ENCODE measurements at places on chromosomes 4 and X. TPM values are rescaled to one million over a fixed set of nuclear protein-coding genes. Genes with fewer than 3 reads are reported as not detected.
A peak's percentile ranks its signal among the peaks of the same experiment; 100 is the strongest.

VEGFC gene
- 1.6 TPM for total RNA-seq

RASGEF1B gene
- total RNA-seq, result 9.4 TPM

SHISA3 gene
- 0.09 TPM for total RNA-seq

PABPC4L gene
- 1.6 TPM for total RNA-seq

FAAH2 gene
- total RNA-seq, result 24.6 TPM

RRAGB gene
- 12.9 TPM for total RNA-seq

TMEM144 gene
- total RNA-seq, result 2.0 TPM

PTTG2 gene
- total RNA-seq, result not detected

SLITRK2 gene
- total RNA-seq, result 0.12 TPM

RNF212 gene
- 3.4 TPM for total RNA-seq

UGT2B11 gene
- not detected for total RNA-seq

IRAK1 gene
- 13.6 TPM for total RNA-seq

GRCh38 chr4:127145006-127145540 lies 487.7 kb upstream of the INTU start:
- peak; percentile 47 for DNase-seq
- no peak overlapping the region for H3K27ac ChIP-seq
- H3K27me3 ChIP-seq, result no peaks in the 10 kb centered on the region
- no peaks in the 10 kb centered on the region for H3K36me3 ChIP-seq

DNA sequence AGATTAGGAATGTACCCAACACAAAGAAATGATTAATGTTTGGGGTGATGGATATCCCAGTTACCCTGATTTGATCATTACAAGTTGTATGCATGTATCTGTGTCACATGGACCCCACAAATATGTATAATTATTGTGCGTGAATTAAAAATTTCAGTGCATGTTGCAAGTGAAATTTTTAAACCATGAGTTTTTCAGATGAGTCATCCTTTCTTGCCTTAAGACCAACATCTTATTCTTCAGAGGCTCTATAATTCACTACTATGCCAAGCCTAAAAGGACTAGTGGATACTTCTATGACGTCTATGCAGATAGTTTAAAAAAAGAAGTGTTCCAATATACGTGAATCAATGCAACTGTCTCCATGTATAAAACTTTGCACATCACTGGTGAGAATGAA lies 113.0 kb upstream of the SH3RF1 start:
- no peaks in the 10 kb centered on the region for H3K27me3 ChIP-seq
- H3K27ac ChIP-seq, result no peak overlapping the region
- no peaks in the 10 kb centered on the region for H3K36me3 ChIP-seq
- no peaks in the 10 kb centered on the region for H3K4me1 ChIP-seq
- no peak for DNase-seq

- no peaks in the 10 kb centered on the region for H3K27me3 ChIP-seq
- H3K4me1 ChIP-seq, result peaks cover 13% of the 10 kb centered on the region
- no peaks in the 10 kb centered on the region for H3K36me3 ChIP-seq
- H3K4me3 ChIP-seq, result no peak overlapping the region
- H3K27ac ChIP-seq, result no peak overlapping the region
- no peak for DNase-seq
Observed at GRCh38 chr4:10758906-10759305, 74.3 kb upstream of the CLNK start.

GRCh38 chr4:173794662-173795061 lies 264.6 kb upstream of the HAND2 start:
- H3K27me3 ChIP-seq, result no peaks in the 10 kb centered on the region
- H3K4me3 ChIP-seq, result no peak overlapping the region
- no peaks in the 10 kb centered on the region for H3K36me3 ChIP-seq

DNA sequence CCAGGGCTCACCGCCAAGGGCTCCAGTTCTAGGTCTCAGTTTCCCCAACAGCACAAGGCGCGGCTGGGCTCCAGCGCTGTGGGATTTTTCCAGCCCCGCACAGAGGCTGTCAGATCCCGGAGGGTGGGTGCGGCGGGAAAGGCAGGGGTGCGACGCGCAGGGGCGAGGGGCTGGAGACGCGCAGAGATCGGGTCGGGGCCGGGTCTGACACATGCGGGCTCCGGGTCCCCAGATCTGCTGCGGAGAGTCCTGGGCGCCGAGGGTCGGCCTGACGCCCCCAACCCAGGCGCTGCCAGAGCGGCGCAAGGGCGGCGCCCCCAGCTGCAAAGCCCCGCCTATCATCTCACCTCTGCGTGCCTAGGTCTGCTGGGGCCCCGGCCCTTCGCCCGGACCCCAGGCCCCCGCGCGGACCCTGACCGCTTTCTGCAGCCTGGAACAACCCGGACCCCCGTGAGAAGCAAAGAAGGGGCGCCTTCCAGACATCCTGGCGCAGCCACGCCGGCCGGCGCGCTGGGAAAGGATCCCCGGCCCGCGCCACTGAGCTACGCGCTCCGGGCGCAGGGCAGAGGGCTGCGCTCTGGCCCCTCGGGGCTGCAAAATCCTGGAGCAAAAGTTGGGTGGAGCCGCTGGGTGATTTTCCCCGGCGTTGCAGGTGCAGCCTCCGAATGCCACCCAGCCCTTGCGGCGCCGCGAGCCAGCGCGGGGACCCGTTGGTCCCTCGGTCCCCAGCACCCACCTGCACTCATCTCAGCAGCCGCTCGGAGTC lies 486 bp downstream of the ABLIM2 start:
- peaks cover 68% of the 10 kb centered on the region for H3K27me3 ChIP-seq
- DNase-seq, result no peak
- peak overlapping the region; percentile 69 for H3K4me3 ChIP-seq
- H3K36me3 ChIP-seq, result no peaks in the 10 kb centered on the region
- no peak overlapping the region for H3K27ac ChIP-seq
- H3K4me1 ChIP-seq, result peaks cover 4% of the 10 kb centered on the region

- H3K27me3 ChIP-seq, result no peaks in the 10 kb centered on the region
- H3K4me1 ChIP-seq, result peaks cover 37% of the 10 kb centered on the region
- H3K36me3 ChIP-seq, result no peaks in the 10 kb centered on the region
- H3K27ac ChIP-seq, result no peak overlapping the region
Observed at GRCh38 chr4:140078366-140078765, 75.6 kb downstream of the MAML3 start.

- no peaks in the 10 kb centered on the region for H3K27me3 ChIP-seq
- H3K4me1 ChIP-seq, result peaks cover 6% of the 10 kb centered on the region
- H3K4me3 ChIP-seq, result peak overlapping the region; percentile 71
- H3K36me3 ChIP-seq, result no peaks in the 10 kb centered on the region
- H3K27ac ChIP-seq, result no peak overlapping the region
- DNase-seq, result peak; percentile 4
Observed at GRCh38 chrX:48003367-48003757, 427 bp downstream of the ZNF182 start.

DNA sequence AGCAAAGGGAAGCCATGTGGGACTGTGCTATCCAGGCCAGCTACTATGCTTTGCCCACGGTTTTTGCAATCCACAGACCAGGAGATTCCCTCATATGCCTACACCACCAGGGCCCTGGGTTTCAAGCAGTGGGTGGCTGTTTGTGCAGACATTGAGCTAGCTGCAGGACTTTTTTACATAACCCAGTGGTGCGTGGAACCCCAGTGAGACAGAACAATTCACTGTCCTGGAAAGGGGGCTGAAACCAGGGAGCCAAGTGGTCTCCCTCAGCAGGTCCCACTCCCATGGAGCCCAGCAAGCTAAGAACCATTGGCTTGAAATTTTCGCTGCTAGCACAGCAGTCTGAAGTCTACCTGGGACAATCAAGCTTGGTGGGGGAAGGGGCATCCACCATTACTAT lies 959.9 kb downstream of the FSTL5 start:
- no peaks in the 10 kb centered on the region for H3K4me1 ChIP-seq
- no peak overlapping the region for H3K27ac ChIP-seq
- no peaks in the 10 kb centered on the region for H3K36me3 ChIP-seq
- no peaks in the 10 kb centered on the region for H3K27me3 ChIP-seq
- DNase-seq, result no peak
- no peak overlapping the region for H3K4me3 ChIP-seq

DNA sequence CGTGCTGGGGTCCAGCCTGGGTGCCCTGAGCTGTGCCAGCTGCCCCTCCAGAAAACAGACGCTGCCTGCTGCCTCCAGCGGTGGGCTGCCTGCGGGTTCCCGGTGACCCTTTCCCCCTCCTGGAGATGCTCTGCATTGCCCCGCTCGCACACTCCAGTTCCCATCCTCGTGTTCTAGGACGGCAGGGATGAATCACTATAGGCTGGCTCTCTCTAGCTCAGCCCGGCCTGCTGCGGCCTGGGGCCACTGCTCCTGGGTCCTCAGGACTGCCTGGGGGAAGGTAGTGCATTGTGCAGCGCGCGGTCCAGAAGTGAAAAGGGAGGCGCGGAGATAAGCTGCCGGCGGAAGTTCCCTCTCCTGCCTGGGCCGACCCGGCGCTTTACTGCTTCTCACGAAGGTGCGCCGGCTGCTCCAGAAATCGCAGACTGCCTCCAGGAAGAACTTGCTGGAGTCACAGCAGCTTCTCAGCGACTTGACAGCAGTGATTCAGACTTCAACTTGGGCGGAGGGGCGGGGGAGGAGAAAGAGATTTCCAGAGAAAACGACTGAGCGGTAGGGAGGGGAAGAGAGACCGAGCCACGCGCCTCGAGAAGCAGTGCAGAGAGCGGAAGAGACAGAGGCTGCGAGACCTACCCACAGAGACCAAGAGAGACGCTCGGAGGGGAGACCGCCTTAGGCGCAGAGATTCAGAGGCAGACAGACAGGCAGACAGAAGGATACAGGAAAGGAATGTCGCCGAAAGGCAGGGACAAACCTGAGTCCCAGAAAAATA lies 6.7 kb upstream of the MSX1 start:
- H3K27ac ChIP-seq, result no peak overlapping the region
- H3K27me3 ChIP-seq, result peaks cover 100% of the 10 kb centered on the region
- peak overlapping the region; percentile 26 for H3K4me3 ChIP-seq
- H3K36me3 ChIP-seq, result no peaks in the 10 kb centered on the region
- DNase-seq, result peak; percentile 81
- peaks cover 40% of the 10 kb centered on the region for H3K4me1 ChIP-seq

GRCh38 chr4:40729555-40729954 lies 20.2 kb upstream of the NSUN7 start:
- DNase-seq, result no peak
- H3K36me3 ChIP-seq, result no peaks in the 10 kb centered on the region
- H3K27ac ChIP-seq, result no peak overlapping the region
- peaks cover 12% of the 10 kb centered on the region for H3K4me1 ChIP-seq
- no peak overlapping the region for H3K4me3 ChIP-seq

- H3K27me3 ChIP-seq, result no peaks in the 10 kb centered on the region
- DNase-seq, result peak; percentile 44
- H3K27ac ChIP-seq, result no peak overlapping the region
- H3K4me1 ChIP-seq, result peaks cover 15% of the 10 kb centered on the region
Observed at GRCh38 chr4:169619518-169619957, 840 bp upstream of the CLCN3 start.

DNA sequence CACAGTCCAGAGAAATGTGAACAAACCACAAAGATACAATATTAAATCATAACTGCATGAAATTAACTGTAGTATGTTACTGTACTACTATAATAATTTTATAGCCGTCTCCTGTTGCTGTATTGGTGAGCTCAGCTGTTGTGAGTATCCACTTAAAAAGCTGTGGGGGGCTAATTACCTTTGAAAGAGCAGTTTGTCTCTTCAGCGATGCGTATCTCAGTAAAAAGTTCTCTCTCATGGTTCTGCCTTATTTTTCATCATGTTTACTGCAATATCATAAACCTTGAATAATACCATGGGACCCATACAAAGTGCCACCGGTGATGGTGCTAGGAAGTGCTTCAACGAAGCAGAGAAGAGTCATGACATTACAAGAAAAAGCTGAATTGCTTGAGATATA lies 8.4 kb upstream of the MSMO1 start:
- no peaks in the 10 kb centered on the region for H3K27me3 ChIP-seq
- H3K36me3 ChIP-seq, result no peaks in the 10 kb centered on the region
- H3K4me1 ChIP-seq, result peaks cover 4% of the 10 kb centered on the region
- no peak for DNase-seq
- no peak overlapping the region for H3K27ac ChIP-seq

DNA sequence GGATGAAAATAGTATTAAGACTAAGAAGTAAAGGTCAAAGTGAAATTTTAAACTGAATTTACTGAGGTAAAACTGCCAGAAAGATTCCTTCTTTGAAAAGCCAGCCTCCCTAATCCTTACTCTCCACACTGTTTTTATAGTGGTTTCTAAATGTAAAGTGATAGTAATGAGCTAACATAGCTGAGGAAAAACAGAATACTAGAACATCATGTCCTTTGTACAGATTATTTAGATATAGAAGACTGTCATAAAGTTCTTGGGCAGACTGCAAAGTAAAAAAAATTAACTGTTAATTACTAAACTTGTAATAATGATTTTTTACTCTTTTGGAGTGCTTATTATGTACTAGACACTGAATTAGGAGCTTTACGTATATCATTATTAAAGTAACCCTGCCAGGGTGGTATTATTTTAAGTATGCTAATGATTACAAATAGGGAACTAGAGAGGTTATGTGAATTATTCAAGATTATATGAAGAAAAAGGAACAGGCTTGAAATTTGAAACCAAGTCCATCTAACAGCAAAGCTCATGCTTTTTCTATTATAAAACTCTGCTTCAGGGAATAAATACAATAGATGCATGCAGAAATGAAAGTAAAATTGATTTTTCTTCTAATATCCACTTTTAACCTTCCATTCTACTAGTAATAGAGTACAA lies 150.5 kb downstream of the TBCK start:
- no peak overlapping the region for H3K4me3 ChIP-seq
- no peak for DNase-seq
- no peak overlapping the region for H3K27ac ChIP-seq
- no peaks in the 10 kb centered on the region for H3K27me3 ChIP-seq
- no peaks in the 10 kb centered on the region for H3K4me1 ChIP-seq
- peaks cover 3% of the 10 kb centered on the region for H3K36me3 ChIP-seq

DNA sequence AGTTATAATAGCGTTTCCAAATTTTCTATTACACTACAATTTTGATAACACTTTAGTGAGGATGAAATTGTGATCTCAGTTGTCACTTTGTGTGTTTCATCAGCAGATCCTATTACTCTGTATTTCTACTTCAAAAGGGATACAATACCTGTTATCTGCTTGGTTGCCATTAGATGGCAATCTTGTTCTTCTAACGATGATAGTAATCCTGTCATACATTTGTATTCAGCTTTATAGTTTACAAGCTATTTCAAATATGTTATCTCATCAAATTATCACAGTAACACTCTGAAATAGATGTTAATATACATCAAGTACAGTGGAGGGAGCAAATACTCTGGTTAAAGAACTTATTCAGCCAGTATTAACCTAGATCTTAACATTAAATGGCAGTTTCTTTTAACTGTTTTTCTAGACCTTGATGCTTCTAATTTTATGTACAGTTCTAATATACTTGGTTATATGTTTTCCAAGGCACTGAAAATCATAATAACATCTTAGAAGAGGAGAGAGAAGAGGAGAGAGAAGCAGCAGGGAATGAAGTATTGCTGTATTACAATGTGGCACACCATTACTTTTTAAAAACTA lies 292.0 kb downstream of the CCSER1 start:
- no peak overlapping the region for H3K27ac ChIP-seq
- no peaks in the 10 kb centered on the region for H3K4me1 ChIP-seq
- H3K27me3 ChIP-seq, result no peaks in the 10 kb centered on the region
- no peaks in the 10 kb centered on the region for H3K36me3 ChIP-seq
- no peak overlapping the region for H3K4me3 ChIP-seq

GRCh38 chrX:47560179-47560933 lies 649 bp upstream of the ARAF start:
- no peak for DNase-seq
- H3K27ac ChIP-seq, result no peak overlapping the region
- no peaks in the 10 kb centered on the region for H3K4me1 ChIP-seq
- peak overlapping the region; percentile 59 for H3K4me3 ChIP-seq
- H3K27me3 ChIP-seq, result no peaks in the 10 kb centered on the region

- H3K27ac ChIP-seq, result no peak overlapping the region
- no peak overlapping the region for H3K4me3 ChIP-seq
- no peaks in the 10 kb centered on the region for H3K4me1 ChIP-seq
Observed at GRCh38 chrX:7815166-7815805, 27.7 kb upstream of the VCX start.
